CD4-positive, CD25-positive, alpha-beta regulatory T cell (primary cell): ENCODE measurements at places on chromosomes 5 and 9.

- DNase-seq: no peak
These were observed 19.5 kb downstream of the CDHR2 start for GRCh38 chr5:176568657-176569056.

DNA sequence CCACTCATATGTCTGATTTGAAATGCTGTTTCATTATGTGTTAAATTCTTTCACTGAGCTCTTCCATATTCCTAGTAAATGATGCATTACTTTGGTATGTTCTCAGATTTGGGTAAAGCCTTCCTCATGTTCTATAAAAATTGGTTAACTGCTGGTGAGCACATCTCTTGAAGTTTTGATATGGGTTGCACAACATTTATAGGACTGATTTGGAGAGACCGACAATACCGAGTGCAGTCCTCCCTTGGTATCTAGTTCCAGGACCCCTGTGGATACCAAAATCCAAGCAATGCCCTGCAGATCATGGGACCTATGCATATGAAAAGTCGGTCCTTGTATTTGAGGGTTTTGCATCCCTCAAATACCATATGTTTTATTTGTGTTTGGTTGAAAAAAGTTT lies 37.8 kb downstream of the WDR36 start:
- DNase-seq: no peak

- DNase-seq: no peak
These were observed 33.7 kb upstream of the ZNF366 start for GRCh38 chr5:72540759-72541438.

- peak; percentile 96 for DNase-seq
These were observed 379.6 kb downstream of the MLLT3 start for GRCh38 chr9:20242510-20243189.

DNA sequence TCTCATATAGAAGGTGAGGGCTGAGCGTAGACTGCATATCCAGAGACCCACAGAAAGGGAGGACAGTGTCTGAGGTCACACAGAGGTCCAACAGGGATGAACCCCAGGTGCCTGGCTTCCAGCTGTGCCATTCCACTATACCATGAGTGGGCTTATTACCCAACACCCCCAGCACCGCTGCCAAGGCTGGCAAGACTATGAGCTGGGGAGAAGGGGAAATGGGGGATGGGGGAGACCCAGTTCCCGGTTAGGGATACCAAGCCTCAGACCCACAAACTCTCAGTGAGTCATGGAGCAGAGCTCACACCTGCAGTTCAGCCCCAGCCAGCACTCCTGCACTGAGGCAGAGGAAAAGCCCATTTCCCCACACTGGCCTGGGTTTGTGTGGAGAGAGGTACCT lies 106.4 kb downstream of the PSD2 start:
- no peak for DNase-seq

DNA sequence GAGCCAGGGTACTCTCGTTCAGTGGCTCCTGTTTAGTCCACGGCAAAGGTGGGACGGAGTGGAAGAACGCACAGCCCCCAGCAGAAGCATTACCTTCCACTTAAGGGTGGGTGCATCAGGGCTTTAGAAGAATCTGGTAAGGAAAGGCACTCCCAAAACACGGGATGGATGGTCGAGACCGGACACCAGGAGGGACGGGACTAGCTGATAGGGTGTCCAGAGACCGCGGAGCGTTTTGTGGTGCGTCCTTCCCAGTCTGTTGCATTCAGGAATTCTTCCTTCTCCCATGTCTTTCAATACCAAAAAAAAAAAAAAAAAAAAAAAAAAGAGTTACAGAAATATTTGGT lies 545 bp upstream of the CTSV start:
- DNase-seq: no peak

DNA sequence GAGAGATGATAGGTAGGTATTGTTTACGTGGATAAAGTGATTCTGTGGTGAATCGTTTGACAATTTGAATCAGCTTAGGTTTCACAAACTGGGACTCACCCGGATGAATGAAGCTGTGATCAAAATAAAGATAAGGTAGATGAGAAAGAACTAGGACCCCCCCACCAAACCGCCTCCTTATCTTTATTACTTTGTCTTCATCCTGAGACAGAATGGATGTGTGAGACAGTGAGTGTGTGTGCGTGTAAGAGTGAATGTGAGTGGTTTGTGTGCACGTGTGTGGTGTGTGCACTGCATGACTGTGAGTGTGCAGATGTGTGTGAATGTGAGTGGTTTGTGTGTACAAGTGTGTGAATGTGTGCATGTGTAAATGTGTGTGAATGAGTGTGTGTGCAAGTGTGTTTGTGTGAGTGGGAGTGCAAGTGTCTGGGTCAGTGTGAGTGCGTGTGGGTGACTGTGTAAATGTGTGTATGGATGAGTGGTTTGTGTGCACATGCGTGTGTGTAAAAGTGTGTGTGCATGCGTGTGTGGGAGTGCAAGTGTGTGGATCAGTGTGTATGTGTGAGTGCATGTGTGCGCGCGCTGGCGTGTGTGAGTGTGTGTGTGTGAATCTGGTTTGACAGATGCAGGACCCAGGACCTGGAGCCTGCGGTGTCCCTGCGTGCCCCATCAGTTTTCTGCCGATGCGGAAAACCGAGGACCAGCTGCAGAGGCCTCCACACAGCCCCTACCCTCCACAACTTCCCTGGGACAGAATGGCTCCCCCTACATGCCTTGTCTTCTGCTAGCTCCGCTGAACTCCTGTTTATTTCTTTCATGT lies 11.4 kb upstream of the ENG start:
- DNase-seq: no peak

DNA sequence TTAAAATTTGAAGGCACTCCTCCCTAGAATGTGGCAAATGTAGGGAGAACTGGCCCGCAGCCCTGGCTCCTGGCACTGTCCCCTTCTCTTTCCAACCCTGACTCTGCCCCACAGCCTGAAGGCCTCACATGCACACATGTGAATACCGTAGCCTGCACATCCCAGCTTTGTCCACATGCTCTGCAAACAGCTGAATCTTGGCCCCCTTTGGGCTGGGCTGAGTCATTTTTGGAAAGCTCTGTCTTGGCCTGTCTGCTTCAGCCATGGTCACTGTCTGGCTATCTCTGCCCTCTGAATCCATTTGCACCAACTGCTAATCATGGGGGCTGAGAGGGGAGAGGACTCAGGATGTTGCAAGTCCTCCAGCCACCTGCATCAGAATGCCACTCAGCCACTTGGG lies 22.1 kb upstream of the GALNT10 start:
- no peak for DNase-seq

DNA sequence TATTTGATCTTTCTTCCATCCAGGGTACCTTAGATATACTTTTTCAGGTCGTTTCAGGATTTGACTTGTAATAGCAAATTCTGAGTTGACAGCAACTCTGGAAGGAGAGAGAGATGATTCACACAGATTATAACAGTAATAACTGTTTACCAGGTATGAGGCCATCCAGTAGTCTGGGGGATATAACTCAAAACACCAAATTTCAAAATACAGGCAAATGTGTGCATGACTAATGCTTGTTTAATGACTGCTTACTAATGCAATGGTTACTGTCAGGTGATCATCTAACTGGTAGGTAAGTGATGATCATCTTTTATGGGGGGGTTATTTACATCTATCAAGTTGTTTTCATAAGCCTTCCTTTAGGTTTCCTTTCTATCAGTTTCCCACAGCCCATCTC lies 412.3 kb downstream of the MAT2B start:
- DNase-seq: no peak

DNA sequence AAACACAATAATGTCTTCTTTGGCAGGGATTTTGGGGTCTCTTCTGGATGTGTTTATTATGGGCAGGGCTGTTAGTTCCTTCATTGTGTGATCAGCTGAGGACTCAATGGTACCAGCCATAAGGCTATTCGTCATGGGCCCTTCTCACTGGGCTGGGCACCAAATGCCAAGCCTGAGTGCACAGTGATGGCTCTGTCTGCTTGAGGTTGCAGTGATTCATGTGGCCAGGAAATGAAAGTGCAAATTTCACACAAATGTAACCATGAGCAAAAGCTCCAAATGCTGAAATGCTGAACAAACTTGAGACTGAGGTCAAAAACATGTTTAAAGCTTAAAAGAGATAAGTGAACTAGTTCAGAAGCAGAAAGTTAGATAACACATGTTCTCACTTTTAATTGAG lies 191.0 kb downstream of the TARS1 start:
- DNase-seq: no peak

GRCh38 chr9:82890865-82891264 lies 172.1 kb downstream of the RASEF start:
- DNase-seq: no peak

- DNase-seq: no peak
These were observed 113.9 kb downstream of the WNK2 start for GRCh38 chr9:93297659-93298497.

DNA sequence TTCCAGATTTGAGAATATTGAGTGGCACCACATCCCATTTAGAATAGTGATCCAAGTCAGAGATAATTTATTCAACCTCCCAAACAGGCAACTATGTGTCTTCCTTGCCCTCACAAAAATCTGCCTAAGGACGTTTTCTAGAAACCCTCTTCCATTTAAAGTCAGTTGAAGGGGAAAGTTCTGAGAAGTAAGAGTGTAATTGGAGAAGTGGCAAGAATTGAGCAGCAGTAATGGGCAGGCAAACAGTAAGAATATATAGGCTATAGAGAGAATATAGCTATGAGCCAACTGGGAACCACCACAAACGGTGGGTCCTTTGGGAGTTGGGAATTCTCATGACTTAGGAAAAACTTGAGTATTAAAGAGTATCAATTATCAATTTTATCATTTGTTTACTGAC lies 31.1 kb upstream of the CETN3 start:
- no peak for DNase-seq

- peak; percentile 4 for DNase-seq
These were observed 49.6 kb upstream of the EIF4EBP3 start for GRCh38 chr5:140497897-140498296.

DNA sequence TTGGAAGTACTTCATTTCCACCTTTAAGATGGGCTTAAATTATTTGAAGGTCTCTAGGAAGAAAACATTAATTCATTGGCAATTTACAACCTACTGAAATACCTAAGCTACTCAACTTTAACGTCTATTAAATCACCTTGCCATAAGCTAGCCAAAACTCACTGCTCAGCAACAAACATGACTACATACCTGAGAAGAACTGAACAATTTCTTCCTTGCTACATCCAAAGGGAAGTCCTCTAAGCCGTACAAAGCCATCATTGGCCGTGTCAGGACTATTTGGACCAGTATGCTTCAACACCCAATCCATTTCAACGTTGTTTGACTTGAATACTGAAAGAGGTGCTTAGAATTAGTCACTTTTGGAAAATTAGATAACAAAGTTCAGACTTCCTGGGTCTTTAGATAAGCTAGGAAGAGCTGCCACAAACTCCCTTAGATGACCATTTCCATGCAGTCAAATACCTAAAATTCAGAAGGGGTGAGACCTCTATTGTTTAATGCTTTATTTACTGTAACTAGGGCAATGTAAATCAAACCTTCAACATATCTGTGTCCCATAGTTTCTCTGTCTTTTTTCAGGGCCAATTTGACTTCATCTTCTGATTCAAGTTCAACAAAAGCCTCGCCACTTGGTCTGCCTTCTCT lies 2.6 kb downstream of the HNRNPH1 start:
- peak; percentile 16 for DNase-seq

DNA sequence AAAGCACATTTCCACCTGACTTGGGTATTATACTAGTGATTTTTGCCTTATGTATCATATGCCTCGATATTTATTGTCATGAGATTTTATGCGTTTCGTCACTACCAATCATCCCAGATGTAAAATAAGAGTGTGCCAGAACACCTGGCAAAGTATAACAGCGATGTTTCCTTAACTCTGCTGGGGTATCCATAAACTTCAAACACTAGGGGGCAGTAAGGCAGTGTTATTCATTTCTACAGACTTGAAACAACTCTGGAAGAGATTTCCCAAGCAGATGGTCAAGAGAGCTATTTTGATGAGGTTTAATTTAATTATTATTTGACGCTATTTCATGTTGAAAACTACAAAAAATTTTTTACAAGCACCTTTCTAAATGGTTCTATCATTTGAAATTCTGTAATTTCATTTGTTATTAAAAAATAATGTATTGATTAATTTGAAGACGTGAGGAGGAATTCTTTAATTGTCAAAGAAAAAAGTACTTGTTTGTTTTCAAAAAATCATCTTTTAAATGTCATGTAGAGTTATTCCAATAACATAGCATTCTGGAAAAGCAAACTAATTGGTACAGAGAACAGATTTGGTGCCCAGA lies 388.5 kb upstream of the CTNND2 start:
- no peak for DNase-seq

GRCh38 chr5:1555011-1555807 lies 31.4 kb upstream of the LPCAT1 start:
- no peak for DNase-seq

GRCh38 chr9:95783426-95783975 lies 92.0 kb upstream of the ERCC6L2 start:
- DNase-seq: no peak

DNA sequence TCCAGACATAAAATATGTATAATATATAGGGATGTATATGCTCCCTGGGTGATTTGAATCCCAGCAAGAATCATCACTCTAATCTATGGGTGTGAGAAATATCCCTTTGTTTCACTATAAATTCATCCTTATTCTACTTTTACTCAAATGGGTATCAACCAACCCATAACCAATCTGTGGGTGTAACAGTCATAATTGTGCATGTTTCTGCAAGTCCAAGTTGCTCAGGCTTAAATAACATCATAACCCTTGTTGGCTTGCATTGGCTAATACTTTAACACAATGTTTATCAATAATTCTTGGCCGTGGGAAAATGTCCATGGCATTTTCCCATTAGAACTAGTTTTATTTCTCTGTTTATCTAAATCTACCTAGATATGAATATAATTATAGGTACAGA lies 530.5 kb upstream of the TLE4 start:
- no peak for DNase-seq

GRCh38 chr5:169710675-169711074 lies 73.6 kb downstream of the DOCK2 start:
- DNase-seq: no peak

GRCh38 chr5:94184870-94185269 lies 433.5 kb downstream of the KIAA0825 start:
- DNase-seq: no peak

GRCh38 chr5:149941795-149942194 lies 2.8 kb downstream of the PDE6A start:
- DNase-seq: no peak
